ENCODE measurements at places on chromosomes 2 and 18. TPM values are rescaled to one million over a fixed set of nuclear protein-coding genes. Genes with fewer than 3 reads are reported as not detected.

The CYTIP gene
- 1.1 TPM for total RNA-seq

The PLGLB1 gene
- total RNA-seq, result 2.7 TPM

The SNRNP27 gene
- total RNA-seq, result 54.6 TPM

The RESP18 gene
- total RNA-seq, result not detected

The LONRF2 gene
- 14.6 TPM for total RNA-seq

The SERPINB7 gene
- not detected for total RNA-seq

The TM4SF20 gene
- not detected for total RNA-seq

The TIMM21 gene
- 158 TPM for total RNA-seq

The SNX17 gene
- 55.6 TPM for total RNA-seq

The C2orf66 gene
- not detected for total RNA-seq

The GALNT14 gene
- total RNA-seq, result 0.67 TPM

The COL4A3 gene
- total RNA-seq, result 5.8 TPM

The RAB3GAP1 gene
- 47.4 TPM for total RNA-seq

The FZD7 gene
- 25.3 TPM for total RNA-seq

The ADCYAP1 gene
- total RNA-seq, result not detected

The GAREM2 gene
- 1.3 TPM for total RNA-seq

The ZNF385B gene
- total RNA-seq, result 0.46 TPM

The HRH4 gene
- not detected for total RNA-seq

The RFX8 gene
- not detected for total RNA-seq

The KIF5C gene
- total RNA-seq, result 1.2 TPM

The DTNA gene
- total RNA-seq, result 153 TPM

The SULT1C4 gene
- 2.7 TPM for total RNA-seq

The RAPGEF4 gene
- total RNA-seq, result 7.2 TPM

The TUBA3E gene
- total RNA-seq, result 69.5 TPM

The SMCHD1 gene
- 25.4 TPM for total RNA-seq

The RND3 gene
- total RNA-seq, result 20.4 TPM

The OTX1 gene
- not detected for total RNA-seq

The CAPN14 gene
- total RNA-seq, result 0.32 TPM

The REEP1 gene
- total RNA-seq, result 21.5 TPM

The BCS1L gene
- total RNA-seq, result 47.6 TPM

The SEMA4C gene
- 18.2 TPM for total RNA-seq

The MYO3B gene
- not detected for total RNA-seq

The CROCC2 gene
- total RNA-seq, result not detected

The COL6A3 gene
- total RNA-seq, result 64.9 TPM

The RASGRP3 gene
- total RNA-seq, result 53.1 TPM

The GATA6 gene
- 56.0 TPM for total RNA-seq

The ZNF516 gene
- total RNA-seq, result 12.6 TPM
